HepG2 (cell line): ENCODE measurements at places on chromosomes 2 and 18.
A peak's percentile ranks its signal among the peaks of the same experiment; 100 is the strongest.

GRCh38 chr2:75865083-75865482 is 154.4 kb upstream of the GCFC2 start:
- DNase-seq: no peak

DNA sequence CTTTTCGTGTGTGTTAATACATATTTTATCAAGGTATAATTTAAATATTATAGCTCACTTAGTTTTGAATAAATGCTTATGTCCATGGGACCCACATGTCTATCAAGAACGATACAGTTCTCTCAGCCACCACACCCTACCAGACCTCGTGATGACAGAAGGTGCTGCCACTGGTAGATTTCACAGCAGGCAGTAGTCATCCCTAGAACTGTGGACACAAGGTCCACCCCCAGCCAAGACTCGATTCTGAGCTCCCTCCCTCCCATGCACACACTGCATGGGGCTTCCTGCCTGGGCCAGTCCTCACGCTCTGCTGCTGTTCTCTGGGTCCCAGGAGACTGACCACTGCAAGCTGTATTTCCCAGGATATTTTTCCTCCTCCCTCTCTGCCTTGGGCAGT is 26.5 kb upstream of the CREB1 start:
- no peak for DNase-seq

- DNase-seq: no peak
Measured at GRCh38 chr2:158102446-158102845, 770 bp downstream of the UPP2 start.

DNA sequence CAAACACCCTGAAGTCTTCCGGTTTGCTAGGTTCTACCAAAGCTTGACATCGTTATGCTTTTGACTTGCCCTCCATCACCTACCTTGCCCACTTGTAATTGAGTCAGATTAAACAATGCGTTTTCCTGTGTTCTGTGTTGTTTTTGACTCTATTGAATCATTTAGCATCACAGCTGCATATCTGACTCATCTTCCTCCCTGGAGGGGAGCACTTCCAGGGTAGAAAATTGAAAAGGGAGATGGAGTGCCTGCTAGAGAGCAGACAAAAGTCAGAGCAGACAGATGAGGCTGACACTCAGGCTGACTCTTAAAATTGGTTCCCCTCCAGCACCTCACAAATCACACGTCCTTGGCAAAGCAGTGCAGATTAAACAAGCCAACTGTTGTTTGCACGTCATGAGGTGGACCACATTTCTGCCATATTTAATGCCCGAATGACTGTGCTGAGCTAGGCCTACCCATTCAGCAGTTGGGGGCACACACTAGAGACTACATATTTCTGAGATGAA is 2.2 kb downstream of the MPP4 start:
- DNase-seq: no peak

DNA sequence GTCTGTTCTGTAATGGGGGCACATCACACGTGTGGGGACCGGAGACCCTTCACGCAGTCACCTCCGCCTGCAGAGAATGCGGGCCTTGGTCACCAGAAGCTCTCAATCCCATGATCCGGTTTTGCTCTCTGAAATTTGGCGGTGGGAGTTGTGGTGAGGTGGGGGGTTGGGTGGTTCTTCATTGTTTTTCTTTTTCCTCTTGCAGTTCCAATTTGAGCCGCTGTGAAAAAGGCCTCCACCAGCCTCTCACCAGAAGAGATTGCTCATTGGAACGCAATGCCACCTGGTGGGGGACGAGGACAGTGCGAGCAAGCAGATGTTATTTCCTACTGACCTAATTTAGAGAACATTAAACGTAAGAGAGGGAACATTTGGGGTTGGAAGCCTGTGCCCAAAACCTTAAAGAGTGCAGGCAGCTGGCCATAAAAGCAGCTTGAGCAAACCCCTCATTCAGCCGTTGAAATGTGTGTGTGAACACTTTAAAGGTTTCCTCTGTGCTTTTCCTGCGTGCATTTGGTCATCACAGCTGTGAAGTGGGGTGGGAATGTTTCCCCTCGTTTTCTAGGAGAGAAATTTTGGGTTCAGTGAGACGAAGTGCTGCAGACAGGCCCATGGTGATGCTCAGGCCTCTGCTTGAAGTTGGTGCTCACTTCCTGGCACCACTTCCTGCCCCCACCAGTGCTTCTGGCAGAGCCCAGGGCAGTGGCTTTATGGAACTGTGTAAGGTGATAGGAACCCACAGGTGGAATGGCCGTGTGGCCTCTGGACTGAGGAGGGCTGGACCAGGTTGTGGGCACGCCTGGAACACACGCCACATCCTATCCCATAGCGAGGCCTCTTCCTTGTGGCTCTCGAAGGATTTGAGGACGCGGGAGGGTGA is 61.7 kb downstream of the ZCCHC2 start:
- DNase-seq: peak; percentile 82

DNA sequence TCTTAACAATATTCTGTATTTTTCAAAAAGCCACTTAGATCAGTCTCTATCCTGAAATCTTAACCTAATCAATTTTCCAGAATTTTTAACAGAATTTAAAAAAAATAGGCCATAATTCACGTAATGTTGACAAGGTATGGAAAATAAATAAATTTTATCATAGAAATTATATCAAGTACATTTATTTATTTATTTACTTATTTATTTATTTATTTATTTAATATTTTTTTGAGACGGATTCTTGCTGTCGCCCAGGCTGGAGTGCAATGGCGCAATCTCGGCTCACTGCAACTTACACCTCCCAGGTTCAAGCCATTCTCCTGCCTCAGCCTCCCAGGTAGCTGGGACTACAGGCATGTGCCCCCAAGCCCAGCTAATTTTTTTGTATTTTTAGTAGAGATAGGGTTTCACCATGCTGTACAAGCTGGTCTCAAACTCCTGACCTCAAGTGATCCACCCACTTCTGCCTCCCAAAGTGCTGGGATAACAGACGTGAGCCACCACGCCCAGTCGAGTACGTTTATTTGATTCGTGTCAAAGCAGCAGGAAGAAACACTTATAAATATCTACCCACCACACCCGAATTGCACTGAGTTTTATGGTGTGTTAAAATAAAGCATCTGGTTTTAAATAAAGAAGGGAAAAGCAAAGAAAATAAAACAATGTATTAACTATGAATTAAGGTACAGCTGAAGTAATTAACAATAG is 60.1 kb downstream of the DSC3 start:
- DNase-seq: no peak

DNA sequence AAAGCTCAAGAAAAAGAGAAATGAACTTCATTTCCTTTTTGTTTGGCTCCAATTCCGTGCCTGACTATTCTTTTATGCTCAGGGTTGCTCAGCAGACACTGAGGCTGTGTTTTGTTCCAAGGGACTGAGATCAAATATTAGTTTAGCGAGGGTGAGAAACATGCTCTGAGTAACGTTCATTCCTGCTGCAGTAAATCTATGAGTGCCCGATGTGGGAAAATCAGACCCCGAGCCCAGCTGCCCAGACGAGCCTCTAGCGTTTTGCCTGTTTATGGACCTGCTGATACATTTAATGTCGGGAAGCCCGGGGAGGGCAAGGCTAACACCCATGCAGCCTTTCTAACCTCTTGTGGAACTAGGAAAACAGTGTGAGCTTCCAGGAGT is 119.2 kb downstream of the VAPA start:
- no peak for DNase-seq

GRCh38 chr2:223523551-223524001 is 78.6 kb downstream of the SCG2 start:
- no peak for DNase-seq

DNA sequence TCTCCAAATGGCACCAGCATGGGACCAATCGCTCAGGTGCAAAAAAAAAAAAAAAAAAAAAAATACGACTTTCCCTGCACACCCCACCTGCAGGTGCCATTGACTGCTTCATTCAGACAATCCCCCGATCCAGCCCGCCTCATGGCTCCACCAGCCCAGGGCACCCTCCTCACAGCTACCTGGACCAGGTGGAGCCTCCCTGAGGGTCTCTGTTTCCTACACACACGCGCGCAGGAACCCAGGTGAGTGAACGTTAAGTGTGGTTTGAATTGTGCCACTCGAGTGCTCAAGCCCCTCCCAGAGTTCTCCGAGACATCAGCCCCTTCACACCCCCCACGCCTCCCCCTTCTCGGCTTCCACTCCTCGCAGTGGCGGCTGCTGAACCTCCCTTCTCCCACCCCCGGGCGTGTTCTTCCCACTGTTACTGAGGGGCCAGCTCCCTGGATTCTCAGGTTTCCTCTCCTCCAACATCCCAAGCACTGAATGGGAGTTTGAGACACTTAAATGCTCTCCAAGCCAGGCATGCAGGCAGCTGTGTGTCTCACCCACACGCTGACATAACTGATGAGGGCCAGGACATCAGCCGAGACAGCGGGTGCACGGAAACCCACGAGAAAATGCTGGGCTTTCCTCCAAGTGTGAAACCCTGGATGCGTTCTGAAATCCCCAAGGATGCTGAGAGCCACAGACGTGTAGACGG is 88.8 kb upstream of the SNTG2 start:
- no peak for DNase-seq

DNA sequence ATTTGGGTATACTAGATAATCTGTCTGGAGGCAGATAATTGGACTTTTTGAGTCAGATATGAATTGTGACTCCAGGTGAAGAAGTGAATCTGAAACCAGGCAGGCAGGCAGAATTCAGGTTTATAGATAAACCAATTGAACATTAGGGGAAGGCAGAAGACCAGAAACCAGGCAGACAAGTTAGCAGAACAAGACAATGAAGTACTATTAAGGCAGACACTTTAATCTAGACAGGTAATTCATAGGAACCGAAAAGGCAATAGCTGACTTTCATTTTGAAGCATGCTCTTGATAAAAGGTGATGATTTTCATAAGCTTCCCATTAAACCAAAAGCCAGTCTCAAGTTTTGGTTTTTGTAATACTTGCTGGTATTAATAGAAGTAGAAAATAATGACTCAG is 19.3 kb upstream of the SLC4A10 start:
- DNase-seq: no peak

DNA sequence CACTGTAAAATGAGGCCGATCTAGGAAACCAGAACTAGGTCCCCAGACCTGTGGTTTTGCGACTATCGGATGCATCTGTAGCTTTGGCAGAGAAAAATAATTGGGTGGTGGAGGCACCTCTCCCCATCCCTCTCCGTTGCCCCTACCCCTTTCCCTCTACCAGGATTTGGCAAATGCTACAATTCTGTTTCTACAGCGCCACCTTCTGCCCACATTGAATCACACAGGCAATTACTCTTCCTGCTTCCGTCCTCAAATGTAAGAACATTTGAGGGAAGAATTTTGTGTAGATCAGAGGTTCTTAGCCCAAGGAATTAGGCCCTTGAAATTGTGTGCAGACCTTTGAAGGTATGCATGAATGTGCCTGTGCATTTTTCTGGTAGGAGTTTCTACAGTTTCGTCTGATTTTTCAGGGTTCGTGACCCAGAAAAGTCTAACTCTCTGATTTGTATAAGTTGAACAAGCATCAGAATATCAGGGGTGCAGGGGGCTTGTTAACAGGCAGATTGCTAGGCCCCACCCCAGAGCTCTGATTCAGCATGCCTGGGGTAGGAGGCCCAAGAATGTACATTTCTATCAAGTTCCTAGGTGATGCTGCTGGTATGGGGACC is 11.2 kb downstream of the ATP6V1B1 start:
- peak; percentile 67 for DNase-seq

GRCh38 chr2:151679994-151680393 is 54.3 kb downstream of the NEB start:
- no peak for DNase-seq

- no peak for DNase-seq
Measured at GRCh38 chr2:113376253-113376912, 61.1 kb upstream of the ZNG1B start.

DNA sequence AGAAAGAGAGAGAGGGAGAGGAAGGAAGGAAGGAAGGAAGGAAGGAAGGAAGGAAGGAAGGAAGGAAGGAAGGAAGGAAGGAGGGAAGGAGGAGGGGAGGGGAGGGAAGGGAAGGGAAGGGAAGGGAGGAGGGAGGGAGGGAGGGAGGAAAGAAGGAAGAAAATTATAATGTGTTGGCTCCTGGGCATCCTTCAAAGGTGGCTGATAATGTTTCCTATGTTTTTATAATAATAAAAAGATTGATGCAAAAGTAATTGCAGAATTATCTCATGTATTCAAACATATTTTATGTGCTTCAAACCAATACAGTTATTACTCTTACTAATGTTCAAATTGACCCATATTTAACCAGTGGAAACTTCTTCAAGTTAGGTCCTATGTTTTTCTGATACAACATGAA is 260.9 kb downstream of the LNPK start:
- no peak for DNase-seq

GRCh38 chr2:100606726-100607343 is 44.0 kb downstream of the PDCL3 start:
- DNase-seq: peak; percentile 52

GRCh38 chr18:61815885-61816470 is 76.8 kb downstream of the RNF152 start:
- DNase-seq: no peak

- DNase-seq: no peak
Measured at GRCh38 chr2:236688157-236688556, 118.5 kb downstream of the ACKR3 start.

DNA sequence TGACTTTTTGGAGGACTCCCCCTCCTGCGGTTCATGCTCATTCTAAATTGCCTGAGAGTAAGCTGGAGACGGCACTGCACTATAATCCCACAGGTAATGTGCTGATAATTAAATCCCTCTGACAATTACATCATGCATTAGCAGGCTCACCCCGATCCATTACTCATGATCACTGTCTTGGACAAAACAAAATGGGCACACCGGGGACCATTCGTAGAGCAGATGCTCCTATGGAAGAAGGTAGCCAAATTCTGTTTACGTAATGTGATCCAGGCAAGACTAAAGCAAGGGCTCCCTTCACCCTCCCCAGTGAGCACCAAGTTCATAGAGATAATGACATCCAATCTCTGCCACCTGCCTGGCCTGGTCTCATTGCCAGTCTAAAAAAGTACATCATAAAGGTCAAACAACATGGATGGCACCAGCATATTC is 657.1 kb upstream of the SOX11 start:
- DNase-seq: no peak

GRCh38 chr2:234135750-234136221 is 85.3 kb downstream of the SPP2 start:
- peak; percentile 64 for DNase-seq

DNA sequence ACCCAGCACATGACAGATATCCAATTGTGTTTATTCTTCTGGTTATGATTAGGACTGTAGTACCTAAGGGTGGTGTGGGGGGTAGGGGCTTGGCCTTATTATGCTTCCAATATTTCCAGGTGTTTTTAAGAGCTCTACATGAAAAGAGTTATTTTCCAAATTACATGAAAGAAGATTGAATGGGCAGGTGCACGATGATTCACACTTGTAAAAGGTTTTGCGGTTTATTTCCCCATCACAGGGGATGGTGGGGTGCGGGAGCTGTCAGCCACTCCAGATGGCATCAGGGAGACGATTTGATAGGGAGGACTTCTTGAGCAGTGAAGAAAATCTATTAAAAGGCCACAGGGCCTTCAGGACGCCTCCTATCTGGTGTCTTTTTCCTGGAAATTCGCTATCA is 15.1 kb upstream of the CCBE1 start:
- no peak for DNase-seq

DNA sequence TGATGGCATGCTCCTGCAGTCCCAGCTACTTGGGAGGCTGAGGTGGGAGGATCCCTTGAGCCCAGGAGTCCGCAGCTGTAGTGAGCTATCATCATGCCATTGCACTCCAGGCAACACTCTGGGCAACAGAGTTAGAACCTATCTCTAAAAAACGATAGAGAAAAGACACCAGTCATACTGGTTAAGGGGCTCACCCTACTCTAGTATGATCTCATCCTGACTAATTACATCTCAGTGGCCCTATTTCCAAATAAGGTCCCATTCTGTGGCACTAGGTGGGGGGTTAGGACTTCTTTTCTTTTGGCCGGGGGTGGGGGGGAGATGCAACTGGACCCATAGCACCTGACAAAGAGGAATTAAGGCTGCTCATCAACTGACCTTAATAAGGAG is 163.2 kb upstream of the NCK2 start:
- DNase-seq: no peak
